ENCODE measurements at places on chromosomes 13 and 19.

GRCh38 chr13:98147521-98147920 is 4.6 kb downstream of the FARP1 start:
- DNase-seq = no peak

DNA sequence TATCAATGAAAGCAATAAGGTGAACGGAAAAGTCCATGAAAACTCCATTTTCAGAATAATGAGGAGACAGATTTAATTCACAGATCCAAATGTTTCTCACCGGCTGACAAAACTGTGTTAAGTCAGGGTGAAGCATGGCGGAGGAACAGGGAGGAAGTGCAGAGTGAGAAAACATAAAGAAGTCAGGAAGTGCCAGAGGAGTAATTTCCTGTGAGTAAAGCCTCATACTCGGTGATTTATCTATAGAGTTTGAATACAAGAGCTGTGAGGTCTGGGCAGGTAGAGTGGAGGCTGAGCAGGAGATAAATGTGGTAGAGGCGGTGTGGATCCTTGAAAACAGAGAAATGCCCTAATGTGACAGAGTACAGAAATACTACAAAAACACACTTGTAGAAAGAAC is 11.4 kb downstream of the CARD8 start:
- no peak for DNase-seq

DNA sequence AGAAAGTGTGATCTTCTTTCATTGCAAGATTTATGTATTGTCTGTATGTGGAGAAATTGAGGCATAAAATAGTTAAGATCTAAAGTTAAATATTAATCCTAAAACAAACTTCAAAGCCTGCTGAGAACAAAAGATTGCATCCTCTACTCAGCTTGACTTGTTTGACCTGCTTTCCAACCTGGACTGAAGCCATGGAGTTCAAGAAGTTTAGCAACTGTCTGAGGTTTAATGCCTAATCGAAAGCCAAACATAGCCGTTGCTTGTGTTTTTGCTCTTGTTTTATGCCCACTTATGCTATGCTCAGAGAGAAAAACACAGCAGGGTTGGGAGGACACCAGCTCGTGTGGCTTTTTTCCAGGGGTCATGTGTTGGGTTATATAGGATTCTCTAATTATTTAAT is 135.6 kb downstream of the NUFIP1 start:
- DNase-seq = no peak

DNA sequence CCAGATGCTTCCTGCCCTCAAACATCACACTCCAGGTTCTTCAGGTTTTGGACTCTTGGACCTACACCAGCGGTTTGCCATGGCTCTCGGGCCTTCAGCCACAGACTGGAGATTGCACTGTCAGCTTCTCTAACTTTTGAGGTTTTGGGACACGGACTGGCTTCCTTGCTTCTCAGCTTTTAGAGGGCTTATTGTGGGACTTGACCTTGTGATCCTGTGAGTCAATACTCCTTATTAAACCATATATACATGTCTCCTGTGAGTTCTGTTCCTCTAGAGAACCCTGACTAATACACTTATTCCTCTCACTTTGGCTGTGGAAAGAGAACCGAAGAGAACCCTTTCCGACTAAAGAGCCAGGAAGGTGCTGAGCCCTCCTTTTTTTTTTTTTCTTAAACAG is 53.6 kb downstream of the LMO7 start:
- DNase-seq = no peak

- no peak for DNase-seq
Measured at GRCh38 chr19:35348911-35349611, 1.4 kb downstream of the FFAR1 start.
